ENCODE measurements at places on chromosomes 4 and X. TPM values are rescaled to one million over a fixed set of nuclear protein-coding genes. Genes with fewer than 3 reads are reported as not detected.

DNA sequence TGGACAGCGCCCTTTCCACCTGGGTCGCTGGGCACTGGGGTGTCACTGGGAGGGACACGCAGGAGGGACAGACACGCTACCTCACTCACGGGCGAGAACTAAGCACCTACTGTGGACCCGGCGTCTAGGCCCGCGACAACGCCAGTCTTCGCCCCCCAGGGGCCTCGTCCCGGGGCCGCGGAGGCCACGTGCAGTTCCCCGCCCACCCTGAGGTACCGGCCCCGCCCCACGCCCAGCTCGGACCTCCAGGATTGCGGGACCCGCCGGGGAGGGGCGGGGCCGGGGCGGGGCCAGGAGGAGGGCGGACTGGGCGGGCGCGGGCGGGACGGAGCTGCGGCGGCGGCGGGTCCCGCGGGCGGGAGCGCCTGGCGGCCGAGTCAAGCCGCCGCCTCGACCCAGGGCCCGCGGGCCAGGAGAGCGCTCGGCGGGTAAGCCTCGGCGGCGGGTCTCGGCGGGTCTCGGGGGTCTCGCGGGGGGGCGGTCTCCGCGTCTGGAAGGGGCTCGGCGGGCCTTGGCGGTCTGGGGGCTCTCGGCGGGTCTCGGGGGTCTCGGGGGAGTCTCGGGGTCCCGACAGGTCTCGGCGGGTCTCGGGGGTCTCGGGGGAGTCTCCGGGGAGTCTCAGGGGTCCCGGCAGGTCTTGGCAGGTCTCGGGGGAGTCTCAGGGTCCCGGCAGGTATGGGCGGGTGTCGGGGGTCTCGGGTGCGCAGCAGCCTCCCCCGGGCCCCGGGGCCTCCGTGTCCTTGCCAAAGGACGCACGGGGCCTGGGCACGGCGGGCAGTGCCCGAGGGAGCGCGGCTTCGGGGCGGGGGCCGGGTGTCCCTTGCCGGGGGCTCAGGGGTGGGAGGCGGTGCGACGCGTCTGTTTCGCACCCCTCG lies at the start of gene SH3BP2:
TSS of gene SH3BP2 (plus strand) at position 375 of the 875 bp plus-strand sequence. CDS start 27,533 bp downstream, outside the sequence.
- peak; percentile 96 for DNase-seq

DNA sequence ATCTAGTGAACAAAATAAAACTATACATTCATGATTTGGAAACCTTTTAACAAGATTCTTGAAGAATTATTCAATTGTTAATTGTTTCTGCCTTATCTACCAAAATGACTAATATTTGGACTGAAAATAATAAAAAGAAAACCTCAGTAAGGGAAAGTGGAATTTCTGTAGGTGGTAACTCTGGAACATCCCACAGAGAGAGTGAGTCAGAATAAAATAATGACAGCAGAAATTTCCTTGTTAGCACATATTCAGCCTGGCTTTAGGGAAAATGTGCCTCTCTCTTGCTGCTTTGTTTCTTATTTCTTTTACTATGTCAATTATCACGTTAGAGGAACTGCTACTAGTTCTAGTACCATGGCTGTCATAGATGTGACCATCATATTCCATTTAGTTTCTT lies 421.5 kb upstream of the GNPDA2 start:
- no peak for DNase-seq

DNA sequence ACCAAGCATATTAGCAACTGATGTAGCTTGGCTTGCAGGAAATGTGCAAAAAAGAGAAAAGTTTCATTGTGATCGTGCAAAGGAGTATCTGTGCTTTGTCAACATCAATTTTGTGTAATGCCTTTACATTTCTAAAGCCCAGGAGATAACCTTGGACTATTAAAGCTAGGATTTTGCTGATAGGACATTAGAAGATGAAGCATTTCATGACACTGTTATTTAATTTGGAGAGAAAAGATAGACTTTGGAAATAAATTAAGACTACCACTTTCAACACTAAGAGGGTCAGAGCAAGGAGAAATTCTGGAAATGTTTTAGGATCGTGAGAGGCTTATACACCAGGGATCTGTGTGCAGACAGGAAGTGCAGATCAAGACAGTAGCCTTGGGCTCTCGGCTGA lies 120.6 kb upstream of the MID1 start:
- DNase-seq = no peak

GRCh38 chr4:174152717-174153466 lies 130.6 kb downstream of the FBXO8 start:
- no peak for DNase-seq

GRCh38 chr4:1232661-1233621 lies 16.0 kb downstream of the CTBP1 start:
- no peak for DNase-seq

DNA sequence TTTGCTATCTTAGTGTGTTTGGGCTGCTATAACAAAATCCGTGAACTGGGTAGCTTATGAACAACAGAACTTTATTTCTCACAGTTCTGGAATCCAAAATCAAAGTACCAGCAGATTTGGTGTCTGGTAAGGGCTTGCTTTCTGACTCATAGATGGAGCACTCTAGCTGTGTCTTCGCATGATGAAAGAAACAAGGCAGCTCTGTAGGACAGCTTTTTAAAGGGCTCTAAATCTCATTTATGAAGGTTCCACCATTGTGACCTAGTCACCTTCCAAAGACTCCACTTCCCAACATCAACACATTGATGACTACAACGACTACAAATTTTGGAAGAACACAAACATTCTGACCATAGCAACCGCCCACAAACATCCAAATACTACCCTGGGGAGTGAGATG lies 158.6 kb upstream of the LCORL start:
- no peak for DNase-seq

DNA sequence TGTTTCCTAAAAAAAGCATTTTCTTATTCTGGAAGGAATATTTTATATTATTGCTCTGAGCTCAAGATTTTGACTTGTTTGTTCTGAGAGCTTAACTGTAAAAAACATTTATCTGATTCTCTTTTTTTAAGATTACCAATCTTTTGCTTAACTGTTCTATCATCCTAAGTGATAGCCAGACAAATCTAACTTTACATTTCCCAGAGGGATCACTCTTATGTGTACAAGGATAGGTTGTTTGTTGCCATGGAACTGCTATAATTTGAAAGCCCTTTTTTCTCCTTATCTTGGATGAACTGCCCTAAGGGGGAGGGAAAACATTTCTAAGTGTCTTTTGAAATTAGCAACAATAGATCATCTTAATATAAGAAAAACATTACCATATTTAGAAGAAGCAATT lies 494.7 kb downstream of the TRAM1L1 start:
- DNase-seq = no peak

Gene NDST3
- not detected for total RNA-seq

Gene USP17L25
- not detected for total RNA-seq

GRCh38 chr4:86033171-86033570 lies 326.7 kb downstream of the MAPK10 start:
- DNase-seq = no peak

- DNase-seq = no peak
Measured at GRCh38 chr4:161172396-161173026, 991.3 kb downstream of the FSTL5 start.

Gene IL1RAPL2
- total RNA-seq = not detected

GRCh38 chr4:158442736-158443135 lies 78.9 kb upstream of the RXFP1 start:
- DNase-seq = no peak

GRCh38 chr4:105014234-105014633 lies 132.4 kb upstream of the TET2 start:
- no peak for DNase-seq

DNA sequence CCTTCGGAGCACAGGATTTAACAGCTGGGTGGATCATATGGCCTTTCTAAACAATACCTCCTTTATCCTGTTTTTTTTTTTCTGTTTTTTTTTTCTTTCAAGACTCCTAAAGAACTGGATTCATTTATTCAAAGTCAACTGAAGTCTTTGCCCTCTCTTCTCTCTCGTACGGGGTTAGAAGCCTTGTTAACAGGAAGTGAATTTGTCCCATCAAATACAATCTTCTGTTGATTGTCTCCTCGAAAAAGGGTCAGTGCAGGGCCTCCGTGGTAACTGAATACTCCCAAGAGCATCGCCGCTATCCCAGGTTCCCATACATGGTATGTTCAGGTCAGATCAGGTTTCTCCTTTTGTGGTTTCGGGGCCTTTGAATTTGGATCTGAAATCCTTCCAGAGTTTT lies 1.8 kb upstream of the TMEM128 start:
- no peak for DNase-seq

GRCh38 chrX:4935401-4935800 lies 1222.0 kb upstream of the PRKX start:
- no peak for DNase-seq

DNA sequence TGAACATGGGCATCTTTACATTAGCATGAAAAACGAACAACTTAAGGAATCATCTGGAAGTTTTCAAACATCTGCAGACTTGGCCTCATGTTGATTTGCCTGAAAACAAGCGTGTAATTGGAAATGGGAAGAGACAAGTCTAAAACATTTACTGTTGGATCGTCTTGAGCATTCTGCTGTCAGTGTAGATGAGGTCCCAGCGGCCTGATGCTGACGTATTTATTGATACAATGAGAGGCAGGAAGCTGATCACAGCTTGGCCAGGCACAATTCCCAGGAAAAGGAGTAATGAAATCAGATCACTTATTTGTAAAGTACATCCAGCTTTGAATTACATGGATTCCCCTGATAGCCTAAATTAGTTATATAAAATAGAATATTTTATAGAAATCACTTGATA lies 210.6 kb downstream of the CLCN4 start:
- no peak for DNase-seq

- no peak for DNase-seq
Measured at GRCh38 chrX:143636831-143637230, 930 bp upstream of the SLITRK4 start.

- DNase-seq = no peak
Measured at GRCh38 chr4:145545538-145546174, 64.0 kb downstream of the SMAD1 start.

Gene PCDH19
- total RNA-seq = 5.2 TPM

- peak; percentile 59 for DNase-seq
Measured at GRCh38 chrX:71623714-71624113, 5.4 kb upstream of the CXCR3 start.

DNA sequence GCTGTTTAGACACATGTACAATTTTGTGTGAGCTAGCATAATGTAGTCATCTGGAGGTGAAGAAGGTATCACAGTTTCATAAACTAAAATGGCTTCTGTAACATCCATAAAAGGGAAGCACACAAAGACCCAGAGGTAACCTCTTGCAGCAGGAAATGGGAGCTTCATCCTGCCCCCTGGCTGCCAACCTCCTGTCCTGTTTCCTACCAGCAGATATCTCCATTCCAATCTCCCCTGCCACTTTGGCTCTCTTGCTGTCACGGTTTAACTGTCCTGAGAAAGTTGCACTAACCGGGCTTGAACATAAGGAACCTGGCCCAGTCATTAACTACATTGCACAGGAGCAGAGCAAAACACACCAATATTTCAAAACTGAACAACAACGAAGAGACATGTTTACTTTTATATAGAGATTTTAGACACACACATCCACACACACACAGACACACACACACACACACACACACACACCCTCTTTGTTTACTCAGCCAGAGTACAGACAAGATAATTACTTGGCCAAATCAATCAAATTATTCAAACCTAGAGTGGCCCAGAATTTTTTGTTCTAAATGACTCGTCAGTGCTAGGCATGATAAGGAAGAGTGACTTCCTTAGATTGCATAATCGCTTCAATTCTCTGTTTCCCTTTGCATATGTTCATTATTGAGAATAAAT lies 24.2 kb downstream of the MID2 start:
- DNase-seq = no peak

DNA sequence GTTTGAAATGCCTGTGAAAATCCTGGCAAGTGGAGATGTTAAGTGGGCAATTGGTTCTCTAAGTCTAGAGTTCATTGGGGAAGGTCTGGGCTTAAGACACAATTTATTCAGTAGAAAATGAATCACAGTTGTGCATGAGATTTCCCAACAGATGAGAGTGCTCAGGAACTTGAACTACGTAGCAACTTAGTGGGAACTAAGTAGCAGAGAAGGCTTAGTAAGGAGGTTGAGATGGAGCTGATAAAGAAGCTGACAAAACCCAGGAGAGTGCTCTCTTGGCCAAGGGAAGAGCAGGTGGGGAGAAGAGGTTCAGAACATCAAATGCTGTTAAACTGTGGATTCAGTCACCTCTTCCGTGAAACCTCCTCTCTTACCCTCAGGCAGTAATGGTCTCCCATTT lies 33.0 kb downstream of the AFF1 start:
- no peak for DNase-seq

Gene TRAM1L1
- total RNA-seq = 0.64 TPM

DNA sequence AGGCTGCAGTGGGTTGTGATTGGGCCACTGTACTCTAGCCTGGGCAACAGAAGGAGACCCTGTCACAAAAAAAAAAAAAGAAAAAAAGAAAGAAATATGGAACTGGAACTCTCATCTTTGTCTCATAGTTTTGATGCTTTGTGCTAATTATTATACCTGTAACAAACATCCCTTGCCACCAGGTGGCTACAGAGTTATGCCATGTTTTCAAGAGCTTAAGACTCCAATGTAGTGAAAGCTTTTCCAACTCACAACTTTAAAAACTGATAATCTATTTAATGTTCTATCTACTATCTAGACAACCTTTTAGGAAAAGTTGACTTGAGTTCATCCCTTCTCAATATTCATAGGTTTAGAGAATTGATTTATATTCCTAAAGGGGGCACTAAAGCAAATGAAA lies 42.4 kb downstream of the HTR2C start:
- DNase-seq = no peak

DNA sequence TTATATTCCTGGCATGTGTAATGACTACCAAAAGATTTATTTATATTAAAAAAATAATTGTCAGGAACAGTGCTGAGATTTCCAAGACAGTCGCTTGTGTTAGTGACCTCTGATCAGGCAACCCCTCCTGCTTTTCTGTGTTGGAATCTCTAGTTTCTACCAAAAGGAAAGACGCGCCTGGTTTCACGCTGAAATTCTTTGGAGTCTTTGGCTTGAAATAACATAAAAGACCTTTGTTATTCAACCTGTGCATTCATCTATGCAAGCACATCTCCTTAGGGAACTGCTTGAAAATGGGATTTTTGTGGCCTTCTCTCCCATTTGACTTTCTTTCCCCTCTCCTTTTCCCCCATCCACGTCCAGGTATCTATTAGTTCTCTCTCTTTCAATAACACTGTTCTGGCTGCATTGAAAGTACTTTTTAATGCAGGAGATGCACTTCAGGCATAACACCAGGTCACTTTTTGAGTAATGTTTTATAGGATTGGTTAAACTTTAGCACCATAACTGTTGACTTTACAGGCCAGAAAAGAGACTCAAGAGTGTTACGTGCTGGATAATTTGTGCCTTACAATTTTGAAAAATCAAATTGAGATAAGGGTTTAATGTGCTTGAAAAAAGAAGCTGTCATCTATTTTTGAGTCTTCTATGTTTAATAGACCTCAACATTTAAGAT lies 172.7 kb downstream of the GPAT3 start:
- no peak for DNase-seq

Measured in mesenteric fat pad (tissue), 1 donor.